Fibroblast of skin of abdomen (primary cell): ENCODE measurements at places on chromosomes 12 and 14.
A peak's percentile ranks its signal among the peaks of the same experiment; 100 is the strongest.

GRCh38 chr12:128019996-128020544, 246.9 kb upstream of the TMEM132C start:
- DNase-seq = no peak

DNA sequence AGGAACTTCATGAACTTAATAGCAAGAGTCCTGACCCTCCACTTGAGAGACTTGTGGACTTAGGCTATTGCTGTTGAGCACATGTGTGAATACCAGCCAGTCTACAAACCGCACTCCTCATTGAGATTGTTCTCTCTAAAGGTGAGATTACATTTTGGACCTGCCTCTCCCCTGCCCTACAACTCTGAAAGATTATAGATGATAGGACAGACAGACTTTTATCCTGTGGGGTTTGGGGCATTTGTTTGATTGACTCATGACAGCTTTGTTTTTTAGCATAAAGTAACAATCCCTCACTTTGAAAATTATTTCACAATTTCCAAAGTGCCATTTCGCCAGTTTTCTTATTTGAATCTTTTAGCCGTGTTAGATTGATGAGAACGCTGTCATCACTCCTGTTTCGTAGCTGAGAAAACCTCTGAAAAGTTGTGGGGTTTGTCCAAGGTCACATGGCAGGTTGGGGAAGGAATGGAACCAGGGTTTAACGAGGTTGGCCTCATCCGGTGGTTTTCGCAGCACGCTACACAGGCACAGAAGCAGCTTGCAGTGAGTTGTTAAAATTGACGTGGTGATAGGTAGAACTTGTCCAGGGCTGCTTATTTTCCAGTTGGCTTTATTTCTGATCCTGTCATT, 836 bp downstream of the EVL start:
- no peak for DNase-seq

- no peak for DNase-seq
Measured at GRCh38 chr14:31243860-31244259, 36.3 kb upstream of the HECTD1 start.

DNA sequence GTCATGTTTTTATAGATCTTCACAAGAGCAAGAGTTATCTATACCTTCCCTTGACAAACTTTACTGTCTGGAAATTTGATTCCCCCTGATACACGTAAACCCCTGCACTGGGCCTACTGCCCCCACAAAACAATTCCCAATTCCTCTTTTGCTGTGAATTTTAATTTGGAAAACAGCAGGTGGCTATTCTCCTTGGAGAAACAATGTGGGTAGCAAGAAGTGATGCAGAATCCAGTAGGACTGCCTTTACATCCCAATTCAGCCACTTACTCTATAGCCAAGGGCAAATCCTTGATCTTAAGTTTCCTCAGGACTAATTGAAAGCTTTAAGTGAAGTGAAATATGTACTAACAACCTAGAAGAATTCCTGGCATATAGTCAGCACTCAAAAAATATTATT, 129.3 kb downstream of the ACSS3 start:
- no peak for DNase-seq

DNA sequence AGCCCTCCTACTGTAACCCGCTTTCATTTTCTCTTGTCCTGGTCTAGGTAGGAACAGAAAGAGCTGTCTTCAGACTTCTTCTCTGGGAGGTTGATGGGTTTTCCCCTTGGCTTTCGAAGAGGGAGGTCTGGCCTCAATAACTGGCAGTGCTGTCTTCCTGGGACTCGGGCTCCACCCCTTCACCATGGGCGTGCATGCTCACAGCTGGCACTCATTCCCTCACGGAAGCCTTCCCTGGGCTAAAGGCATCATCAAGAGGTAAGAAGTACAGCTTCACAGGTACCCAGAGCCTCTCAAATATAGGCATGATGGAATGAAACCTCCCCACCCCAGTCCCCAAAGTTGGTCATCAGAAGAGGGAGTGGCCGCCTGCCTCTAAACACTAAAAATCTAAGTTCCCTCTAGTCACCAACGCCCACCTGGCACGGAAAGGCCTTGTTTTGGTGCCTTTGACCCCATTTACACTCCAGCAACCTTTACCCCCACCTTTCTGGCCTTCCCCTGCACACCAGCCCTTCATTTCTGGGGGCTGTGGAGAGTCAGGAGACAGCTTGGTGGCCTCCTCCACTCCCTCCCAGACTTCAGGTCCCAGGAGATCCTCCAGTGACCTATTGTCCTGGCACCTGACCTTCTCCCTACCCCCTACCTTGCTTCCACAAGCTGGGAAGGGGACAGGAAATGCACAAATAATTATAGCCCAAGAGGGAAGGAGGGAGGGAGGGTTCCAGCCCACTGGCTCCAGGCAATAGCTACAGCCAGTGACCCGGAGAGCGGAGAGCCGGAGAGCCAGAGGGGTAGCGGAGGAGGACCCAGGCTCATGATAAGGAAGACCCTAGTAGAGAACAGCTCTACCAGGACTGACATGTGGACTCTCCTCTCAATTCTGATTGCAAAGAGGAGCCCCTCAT, 2.8 kb downstream of the RAPGEF3 start:
- no peak for DNase-seq

DNA sequence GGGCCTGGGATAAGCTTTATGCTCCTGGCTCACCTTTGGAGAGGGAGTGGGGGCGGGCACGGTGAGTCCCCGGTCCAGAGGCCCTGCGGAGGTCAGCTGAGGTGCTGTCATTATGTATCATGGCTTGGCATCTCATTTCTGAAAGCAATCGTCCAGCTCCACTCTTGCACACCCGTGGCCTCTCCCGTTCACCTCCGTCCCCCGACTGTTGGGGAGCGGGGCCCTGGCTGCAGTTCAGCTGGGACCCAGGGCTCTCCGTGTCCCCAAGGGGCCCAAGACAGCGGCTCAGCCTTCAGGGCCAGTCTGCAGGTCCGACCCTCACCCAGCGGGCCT, 10.6 kb downstream of the BMP4 start:
- DNase-seq = no peak

DNA sequence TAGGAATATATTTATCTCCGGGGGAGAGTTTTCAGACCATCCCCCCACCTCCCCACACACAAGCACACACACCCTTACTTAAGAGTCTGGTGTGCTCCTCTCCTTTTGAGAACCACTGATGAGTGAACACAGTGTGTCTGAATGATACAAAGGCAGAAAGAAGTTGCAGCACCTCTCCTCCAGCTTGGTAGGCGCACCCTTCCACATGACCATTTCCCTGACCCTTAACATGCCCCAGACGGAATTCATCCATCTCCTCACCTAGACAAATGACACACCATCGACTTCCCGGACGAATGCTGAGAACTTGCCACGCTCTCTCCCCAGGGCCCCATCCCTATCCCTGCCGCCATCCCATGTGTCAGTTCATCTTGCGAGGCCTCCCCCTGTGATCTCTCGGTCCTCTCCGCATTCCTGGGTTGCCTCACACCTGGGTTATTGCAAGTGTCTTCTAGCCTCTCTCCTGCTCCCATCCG, 3.9 kb downstream of the TNFRSF1A start:
- no peak for DNase-seq

GRCh38 chr12:69240631-69240995, 1.2 kb downstream of the CPSF6 start:
- DNase-seq = no peak

DNA sequence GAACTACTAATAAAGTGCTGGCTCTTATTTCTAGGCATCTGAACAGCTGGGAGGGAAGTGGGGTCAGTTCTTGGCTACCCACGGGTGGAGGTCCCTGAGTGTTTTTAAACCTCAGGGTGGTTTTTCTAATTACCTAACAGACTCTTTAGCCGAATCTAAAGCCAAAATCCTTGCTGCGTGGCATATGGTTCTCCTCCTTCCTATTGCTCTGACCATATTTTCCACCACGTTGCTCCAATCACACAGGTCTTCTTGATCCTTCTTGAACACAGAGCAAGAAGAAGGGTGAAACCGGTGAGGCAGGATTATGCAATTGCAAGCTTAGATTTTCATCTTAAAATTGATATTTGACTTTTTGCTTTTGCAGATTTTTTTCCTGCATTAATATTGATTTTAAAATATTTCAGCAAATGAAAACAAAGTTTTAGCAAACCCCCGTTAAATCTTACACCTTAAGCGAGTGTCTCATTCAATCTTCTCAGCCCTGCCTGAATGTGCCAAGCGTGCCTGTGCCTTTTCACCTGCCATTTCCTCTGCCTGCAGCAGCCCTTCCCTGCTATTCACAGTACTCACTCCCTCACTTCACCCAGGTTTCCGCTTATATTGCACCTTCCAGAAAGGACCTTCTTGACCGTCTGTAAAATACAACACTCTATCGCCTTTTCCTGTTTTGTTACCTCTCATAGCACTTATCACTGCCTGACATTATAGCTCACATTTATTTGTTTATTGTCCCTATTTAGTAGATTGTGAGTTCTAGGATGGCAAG, 506.0 kb downstream of the DIO2 start:
- DNase-seq = no peak

DNA sequence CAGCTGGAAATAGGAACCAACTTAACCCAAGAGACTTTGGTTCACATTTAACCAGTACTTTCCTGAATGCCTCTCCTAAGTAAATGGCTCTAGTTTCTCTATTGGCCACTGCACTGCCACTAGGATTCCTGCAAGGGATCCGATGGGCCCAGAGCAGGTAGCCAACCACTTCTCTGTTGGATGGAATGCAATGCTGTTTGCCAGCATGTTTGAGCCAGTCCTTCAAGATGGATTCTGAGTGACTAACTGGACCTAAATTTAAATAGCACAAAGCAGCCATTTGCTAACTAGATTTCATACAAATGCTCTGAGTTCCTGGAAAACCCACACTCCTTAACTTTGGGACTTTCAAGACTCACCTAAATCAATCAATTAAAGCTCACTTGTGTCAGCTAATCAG, 9.5 kb upstream of the CLEC2D start:
- no peak for DNase-seq

- peak; percentile 28 for DNase-seq
Measured at GRCh38 chr12:84891106-84891838, 21.3 kb downstream of the SLC6A15 start.

DNA sequence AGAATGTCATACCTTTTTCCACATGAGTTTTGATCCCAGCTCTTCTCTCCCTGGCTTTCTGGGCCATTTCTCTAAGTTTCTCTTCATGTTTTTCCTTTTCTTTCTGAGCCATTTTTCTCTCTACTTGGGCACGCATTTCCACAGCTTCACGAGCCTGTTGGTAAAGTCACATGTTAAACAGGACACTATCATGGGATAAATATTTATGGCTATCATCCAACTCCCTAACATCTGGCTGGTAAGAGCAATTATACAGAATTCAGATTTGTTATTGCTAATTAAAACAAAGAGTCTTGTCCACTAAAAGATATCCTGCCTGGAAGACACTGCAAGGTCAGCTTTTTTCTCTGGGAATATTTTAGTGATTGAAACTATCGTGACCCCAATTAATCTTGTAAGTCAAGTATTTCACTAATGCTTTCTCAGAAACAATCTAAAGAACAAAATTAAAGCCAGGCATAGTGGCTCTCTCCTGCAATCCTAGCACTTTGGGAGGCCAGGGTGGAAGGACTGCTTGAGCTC, 23.1 kb downstream of the SLIRP start:
- DNase-seq = peak; percentile 20

GRCh38 chr12:67572492-67572891, 76.1 kb upstream of the DYRK2 start:
- no peak for DNase-seq

DNA sequence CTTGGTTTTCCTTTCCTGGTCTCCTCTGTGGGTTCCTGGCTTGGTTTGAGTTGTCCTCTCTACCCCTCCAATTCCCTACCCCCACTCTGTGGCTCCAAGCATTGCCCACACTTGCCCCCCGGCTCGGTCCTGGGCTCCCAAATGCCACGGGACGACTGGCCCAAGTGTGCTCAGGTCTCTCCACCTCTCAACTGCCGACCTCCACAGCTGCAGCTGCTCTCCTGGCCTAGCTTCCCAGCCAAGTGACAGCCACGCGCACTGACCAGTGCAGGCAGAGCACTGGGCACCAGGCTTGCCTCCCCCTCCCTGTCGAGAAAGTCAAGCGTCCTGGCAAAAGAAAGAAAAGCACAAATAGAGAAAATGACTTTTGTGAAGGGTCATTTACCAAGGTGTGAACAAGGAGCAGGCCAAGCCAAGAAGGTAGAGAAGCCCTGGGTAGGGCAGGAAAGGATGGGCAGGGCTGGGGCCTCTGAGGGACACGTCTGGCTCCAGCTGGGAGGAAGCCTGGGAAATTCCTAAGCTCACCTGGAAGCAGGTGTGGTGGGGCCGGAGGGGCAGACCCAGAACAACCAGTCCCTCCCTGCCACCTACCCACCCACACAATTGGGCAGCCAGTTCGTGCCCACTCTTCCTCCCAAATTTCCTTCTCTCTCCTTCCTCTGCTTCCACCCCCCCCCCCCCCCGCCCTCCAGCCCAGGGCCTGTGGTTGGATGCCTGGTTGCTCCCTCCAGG, 1.8 kb upstream of the CEP170B start:
- no peak for DNase-seq

- DNase-seq = no peak
Measured at GRCh38 chr12:61781021-61781581, 479.1 kb upstream of the USP15 start.

GRCh38 chr12:121530600-121531355, 50.0 kb downstream of the KDM2B start:
- peak; percentile 56 for DNase-seq

GRCh38 chr14:54339771-54340170, 57.0 kb upstream of the CDKN3 start:
- no peak for DNase-seq

- no peak for DNase-seq
Measured at GRCh38 chr12:132281038-132281437, 48.4 kb downstream of the GALNT9 start.

DNA sequence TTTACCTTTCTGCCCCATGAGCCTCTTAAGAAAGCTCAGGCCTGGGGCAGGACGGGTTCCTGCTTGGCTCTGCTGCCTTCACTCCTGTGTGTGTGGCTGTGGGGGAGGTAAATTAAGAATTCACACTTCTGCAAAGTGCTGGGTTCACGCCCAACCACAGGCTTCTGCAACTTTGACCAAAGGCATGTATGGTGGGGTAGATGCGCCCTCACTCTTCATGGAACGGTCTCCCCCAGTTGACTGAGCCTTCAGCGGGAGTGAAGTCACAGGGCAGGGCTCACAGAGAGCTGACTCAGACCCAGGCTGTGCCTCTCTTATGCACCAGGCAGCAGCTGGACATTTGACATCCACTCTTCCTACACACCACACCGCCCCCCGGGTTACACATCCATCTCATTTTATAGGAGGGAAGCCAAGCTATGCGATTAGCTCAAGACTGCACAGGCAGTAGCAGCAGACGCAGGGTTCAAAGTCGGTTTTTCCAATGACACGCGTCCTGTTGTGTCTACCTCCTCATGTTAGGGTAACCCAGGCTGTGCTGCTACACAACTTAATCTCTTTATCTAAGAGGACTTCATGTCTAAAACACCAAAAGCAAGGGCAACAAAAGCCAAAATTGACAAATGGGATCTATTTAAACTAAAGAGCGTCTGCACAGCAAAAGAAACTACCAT, 15.4 kb upstream of the BCL11B start:
- no peak for DNase-seq

DNA sequence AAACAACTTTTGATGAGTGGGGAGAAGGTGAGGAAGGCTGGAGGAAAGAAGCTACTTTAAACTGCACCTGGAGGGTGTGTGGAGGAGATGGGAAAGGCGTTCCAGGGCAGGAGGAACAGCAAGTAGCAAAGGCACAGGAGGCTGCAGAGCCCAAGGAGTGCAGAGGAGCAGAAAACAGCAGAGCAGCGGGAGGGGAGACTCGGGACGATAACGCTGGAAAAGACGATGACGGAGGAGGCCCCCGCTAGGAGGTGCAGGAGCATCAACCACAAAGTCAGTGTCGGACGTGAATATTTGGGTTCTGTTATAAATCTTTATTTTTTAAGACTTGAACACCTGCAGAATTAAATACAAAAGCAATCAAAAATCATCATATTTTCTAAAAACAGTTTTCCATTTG, 44.9 kb downstream of the LGMN start:
- no peak for DNase-seq

- peak; percentile 81 for DNase-seq
Measured at GRCh38 chr14:103483600-103483999, 39.0 kb downstream of the CKB start.
